ENCODE measurements at places on chromosomes 4 and X.

GRCh38 chr4:110480031-110480549 lies 4.1 kb downstream of the ENPEP start:
- DNase-seq: no peak

DNA sequence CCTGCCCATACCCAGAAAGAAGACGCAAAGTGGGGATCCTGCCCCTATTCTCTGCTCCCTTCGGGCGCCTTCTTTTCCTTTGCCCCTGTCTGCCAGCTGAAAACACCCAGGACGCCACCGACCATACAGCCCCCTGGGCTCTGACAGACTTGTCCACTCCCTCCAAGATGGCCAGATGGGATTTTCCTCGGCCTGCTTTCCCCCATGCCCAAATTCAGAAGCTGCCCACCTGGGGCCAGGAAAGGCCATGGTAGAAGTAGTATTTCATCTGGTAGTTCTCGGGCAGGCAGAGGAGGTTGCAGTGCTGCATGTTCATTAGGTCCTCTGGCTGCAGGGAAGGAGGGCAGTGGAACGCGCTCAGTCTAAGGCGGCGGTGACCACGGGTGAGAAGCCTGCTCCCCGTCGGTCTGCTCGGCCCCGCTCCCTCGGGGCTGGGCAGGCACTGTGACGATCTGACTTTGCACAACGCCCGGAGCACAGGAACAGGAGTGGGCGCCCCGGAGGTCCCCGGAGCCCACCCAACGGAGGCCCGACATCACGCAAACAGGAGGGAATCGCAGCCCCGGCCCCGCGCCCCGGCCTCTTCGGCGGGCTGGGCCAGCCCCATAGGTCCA lies 582 bp downstream of the NAA10 start:
- DNase-seq: no peak

DNA sequence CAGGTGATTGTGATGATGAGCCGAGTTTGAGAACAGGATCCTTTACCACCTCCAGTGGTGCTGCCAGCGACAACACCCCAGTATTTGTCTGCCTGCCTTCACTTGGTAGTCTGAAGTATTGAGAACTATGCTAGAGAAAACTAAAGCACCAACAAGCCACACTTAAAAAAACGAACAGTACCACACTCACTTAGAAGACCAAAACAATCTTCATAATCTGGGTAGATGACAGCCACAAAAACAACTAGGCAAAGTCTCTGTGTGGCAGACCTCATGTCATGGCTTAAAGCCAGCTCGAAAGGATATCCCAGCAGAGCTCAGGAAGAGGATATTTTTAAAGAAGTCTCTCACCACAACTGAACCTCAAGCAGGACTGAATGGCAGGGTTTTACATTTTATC lies 236.0 kb downstream of the GPC3 start:
- DNase-seq: no peak

DNA sequence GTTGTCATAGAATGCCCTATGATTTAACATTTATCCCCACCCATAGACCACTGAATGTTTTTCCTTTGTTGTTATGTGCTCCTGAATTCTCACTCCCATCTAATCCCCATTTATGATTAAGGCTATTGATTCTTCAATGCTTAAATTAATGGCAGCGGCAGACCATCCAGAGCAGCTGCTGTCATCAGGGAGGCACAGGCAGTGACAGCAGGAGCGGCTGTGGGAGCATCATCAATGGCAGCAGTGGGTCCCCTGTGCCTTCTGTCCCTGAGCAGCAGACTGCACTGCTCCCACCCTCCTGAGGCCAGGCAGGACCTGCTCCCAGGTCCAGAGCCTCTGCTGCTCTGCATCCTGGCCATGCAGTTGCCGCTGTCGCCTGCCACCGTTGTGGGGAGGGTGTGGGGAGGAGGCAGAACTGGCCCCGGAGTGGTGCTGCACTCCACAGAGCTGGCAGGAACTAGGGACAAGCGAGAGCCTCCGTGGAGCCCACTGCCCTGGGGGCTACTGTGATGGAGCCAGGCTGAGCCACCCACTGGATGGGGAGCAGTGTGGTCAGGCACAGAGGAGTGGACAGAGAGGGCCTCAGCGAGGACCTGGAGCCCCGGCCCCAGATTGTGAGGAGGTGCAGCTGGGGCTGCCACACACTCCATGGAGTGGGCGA lies 29.0 kb downstream of the NAA11 start:
- no peak for DNase-seq

GRCh38 chr4:74397748-74398426 lies 32.9 kb downstream of the EREG start:
- no peak for DNase-seq

- DNase-seq: no peak
Observed at GRCh38 chrX:119292445-119292844, 56.4 kb downstream of the PGRMC1 start.

DNA sequence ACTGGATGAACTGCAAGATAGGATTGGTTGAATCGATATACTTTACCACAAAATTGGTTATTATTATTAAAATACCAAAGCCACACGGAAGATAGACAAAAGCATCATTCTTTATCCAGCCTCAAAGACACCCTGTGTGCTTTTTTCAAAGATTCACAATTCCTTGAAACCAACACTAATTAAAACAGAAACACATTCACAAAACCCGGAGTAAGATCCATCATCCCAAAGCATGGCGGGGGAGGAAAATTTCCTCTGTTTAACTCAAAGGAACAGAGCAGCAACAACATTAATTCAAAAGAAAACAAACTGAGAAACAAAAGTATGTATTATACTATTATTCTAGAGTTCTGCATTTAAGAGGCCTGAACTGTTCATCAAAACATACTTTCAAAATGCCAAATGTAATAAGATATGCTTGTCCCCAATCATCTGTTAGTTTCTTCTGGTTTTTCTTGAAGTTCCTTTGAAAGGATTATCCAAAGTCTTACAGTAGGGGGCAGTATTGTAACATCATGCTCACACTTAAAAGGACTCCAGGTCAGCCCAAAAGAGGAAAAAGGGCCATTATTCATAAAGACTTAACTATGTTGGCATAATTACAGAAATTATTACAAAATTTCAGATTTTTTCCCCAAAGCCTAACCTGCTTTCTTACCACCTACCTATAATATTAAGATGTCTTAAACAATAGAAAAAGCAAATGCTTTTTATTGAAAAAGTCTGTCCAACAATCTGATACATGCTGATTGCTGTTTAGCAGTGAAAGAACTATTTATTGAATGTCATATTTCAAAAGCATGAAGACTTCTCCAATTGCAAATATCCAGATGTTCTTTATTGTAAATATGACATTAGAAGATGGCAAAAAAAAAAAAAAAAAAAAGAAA lies 168.7 kb downstream of the SCFD2 start:
- peak; percentile 81 for DNase-seq

GRCh38 chr4:66123831-66124413 lies 453.6 kb upstream of the EPHA5 start:
- DNase-seq: no peak

GRCh38 chrX:37779857-37780256 lies at the start of gene CYBB:
TSS of gene CYBB (plus strand) at chrX:37780059. CDS start at chrX:37780078, 19 bp downstream.
- DNase-seq: no peak

GRCh38 chr4:73152893-73153292 lies 83.4 kb upstream of the COX18 start:
- no peak for DNase-seq

DNA sequence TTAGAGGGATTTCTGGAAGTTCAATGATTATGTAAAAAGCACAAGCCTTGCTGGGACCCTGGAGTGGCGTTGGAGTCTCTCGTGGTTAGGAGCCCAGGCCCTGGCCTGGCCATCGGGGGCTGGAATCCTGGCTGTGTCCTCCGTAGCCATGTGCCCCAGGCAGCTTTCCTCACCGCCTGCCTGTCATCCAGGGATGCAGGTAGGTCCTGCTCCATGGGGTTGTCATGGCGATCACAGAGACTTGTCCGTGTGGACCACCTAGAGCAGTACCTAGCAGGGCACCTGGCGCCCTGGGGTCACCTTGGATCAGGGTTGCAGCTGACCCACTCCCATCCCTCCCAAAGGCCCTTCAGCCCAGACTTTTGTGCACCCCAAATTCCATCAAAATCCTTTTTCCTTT lies 30.2 kb upstream of the WFS1 start:
- no peak for DNase-seq

GRCh38 chr4:99430106-99430505 lies 5.0 kb downstream of the ADH7 start:
- no peak for DNase-seq

- DNase-seq: no peak
Observed at GRCh38 chr4:187179086-187180058, 455.7 kb upstream of the FAT1 start.

GRCh38 chrX:46279925-46280313 lies 265.3 kb downstream of the ZNF674 start:
- no peak for DNase-seq

DNA sequence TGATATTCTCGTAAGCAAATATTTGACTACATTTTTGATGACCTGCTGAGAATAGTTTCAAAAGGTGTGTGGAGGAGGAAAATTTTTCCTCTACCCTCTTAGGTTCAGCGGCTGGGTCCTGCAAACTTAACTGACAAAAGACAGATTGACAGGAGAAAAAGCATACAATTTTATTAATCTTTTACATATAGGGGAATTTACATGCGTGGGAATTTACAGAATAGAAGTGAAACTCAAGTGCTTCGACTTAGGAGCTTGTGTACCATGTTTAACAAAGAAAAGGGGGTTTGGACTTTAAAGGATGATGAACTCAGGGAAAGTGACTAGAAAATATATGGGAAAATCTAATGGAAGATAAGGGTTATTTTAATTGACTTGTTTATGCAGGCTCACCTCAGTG lies 2.5 kb downstream of the HERC6 start:
- no peak for DNase-seq

DNA sequence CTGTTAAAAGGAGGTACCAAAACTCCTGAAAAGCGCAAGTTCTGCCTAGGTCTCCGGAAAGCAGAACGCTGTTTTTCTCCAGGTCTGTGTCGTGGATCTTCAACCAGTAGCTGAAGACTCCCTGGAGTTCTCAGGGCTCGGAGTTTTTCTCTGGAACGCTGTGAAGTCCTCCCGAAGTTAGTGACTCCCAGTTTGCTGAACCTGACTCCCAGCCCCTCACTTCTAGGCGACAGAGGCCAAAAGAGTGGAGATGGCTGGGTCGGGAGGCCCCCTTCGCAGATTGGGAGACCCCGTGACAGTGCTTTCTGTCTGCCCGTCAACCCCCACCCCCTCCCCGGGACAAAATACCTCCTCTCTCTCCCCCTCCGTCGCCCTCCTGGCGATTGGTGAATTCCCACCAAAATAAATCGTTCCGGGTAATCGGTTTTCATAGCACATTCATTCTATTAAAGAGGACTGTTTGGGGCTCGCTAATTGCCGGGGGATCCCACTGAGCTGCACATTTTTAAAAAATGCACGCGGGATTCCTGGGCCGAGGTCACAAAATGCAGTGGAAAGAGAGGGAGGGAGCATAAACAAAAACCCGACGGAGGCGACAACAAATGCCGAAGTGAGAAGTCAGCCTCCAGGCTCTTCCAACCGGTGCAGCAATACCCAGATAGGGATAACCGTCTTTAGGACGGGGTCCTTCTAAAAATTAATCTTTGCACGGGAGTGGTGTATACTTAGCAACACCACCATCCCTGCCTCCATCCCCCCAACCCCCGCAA lies 4.0 kb upstream of the MSX1 start:
- DNase-seq: no peak

DNA sequence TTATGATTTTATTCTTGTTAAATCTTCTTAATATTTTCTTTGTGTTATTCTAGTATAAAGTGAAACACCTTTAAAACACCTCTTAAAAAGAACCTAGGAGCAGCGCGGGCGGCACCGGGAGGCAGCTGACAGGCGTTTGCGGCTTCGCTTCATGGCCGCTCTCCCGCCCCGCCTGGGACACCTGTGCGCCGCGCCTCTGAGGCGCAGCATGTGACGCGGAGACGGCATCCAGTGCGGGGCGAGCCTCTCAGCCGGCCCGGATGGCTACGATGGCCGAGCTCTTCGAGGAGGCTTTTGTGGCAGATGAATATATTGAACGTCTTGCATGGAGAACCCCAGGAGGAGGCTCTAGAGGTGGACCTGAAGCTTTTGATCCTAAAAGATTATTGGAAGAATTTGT lies 1592.7 kb downstream of the TECRL start:
- no peak for DNase-seq

GRCh38 chrX:28595346-28595745 lies 8.1 kb downstream of the IL1RAPL1 start:
- DNase-seq: no peak

DNA sequence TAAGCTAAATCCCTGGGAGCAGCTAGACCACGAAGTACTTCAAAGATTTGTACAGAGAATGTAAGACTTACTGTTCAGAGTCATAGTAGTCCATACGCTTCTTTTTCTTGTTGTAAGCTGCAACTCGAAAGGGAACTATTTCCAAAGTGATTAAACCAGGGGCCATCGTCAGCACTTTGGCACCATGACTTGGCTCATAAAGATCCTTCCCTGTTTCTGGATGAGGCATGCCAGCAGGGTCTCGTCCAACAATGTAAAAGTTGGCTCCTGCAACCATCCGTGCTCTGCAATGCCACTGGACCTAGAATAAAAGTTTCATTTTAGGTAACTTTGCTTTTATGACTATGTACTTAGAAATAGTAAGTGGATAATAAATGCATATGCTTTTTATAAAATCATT lies 88.5 kb downstream of the PAPSS1 start:
- no peak for DNase-seq

DNA sequence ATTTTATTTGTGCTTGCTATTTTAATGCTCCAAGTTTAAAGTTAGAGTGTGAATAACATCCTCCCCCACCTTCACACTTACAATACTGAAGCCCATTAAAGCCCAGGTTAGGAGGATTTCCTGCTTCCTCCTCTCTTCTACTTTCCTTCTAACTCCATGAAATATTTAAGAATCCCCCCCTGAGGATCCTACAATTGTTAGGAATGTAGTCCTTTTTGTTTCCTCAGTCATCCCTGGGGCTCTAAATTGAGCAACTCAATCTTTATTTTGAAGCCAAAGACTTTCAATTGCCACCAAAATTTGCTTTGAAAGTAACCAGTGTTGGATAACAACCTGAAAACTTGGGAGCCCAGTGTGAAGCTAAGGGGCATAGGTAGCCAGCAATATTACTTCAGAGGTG lies 276.9 kb downstream of the FAM47A start:
- DNase-seq: no peak

- DNase-seq: no peak
Observed at GRCh38 chr4:41687971-41688370, 60.6 kb downstream of the PHOX2B start.

DNA sequence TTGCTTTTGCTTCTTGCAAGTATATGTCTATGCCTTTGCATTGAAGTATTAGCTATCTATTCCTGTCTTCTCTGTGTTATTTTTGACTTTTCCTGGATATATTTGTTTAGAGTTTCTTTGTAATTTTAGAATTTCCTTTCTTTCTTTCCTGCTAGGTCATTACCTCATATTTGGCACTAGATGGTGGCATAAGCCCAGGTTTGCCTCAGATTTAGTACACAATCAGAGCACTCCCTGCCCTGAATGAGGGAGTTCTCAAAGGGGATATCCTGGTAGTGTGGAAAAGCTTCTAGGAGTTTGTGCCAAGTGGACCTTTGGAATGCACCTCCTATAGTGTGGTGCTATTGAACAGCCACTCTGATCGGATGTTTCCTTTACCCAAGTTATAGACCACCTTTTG lies 181.6 kb downstream of the UGT8 start:
- peak; percentile 15 for DNase-seq

GRCh38 chr4:34964613-34965012 lies 1279.7 kb downstream of the ARAP2 start:
- no peak for DNase-seq
